ENCODE measurements at places on chromosomes 6 and 20.

DNA sequence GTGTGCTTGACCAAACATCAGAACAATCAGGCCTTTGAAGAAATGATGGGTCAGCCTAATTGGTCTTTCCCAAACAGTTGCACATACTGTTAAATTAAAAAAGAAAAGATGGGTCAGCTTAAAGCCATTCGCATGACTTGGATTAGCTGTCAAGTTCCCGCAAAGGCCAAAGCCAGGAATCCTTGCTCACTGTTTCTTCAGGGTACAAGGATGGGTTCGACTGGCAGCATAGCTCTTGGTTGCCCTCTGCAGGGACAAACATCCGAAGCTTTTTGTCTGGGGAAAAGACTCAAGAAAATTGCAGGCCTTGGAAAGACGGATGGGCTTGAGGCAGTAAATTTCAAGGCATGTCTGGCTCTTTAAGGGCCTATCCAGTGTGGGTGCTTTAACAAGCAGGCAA, 168.0 kb downstream of the HDGFL1 start:
- DNase-seq, result no peak

DNA sequence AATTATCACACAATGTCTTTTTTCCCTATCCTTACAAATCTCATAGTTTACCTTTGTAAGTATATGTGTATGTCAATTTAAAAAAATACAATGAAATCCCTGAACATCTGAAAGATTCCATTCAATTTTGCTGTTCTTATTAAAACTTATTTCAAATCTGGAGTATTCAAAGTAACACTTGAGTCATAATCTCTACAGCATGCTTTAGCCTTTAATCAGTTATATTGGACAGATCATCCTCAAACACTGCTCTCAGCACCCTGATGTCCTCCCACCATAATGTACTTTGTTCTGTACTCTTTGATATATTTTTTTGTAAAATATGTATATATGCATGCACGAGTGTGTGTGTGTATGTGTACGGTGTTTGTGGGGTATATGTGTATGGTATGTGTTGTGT, 83.0 kb upstream of the RPS6KA2 start:
- no peak for DNase-seq

- no peak for DNase-seq
These were observed 52.0 kb downstream of the FRK start for GRCh38 chr6:116008470-116009243.

DNA sequence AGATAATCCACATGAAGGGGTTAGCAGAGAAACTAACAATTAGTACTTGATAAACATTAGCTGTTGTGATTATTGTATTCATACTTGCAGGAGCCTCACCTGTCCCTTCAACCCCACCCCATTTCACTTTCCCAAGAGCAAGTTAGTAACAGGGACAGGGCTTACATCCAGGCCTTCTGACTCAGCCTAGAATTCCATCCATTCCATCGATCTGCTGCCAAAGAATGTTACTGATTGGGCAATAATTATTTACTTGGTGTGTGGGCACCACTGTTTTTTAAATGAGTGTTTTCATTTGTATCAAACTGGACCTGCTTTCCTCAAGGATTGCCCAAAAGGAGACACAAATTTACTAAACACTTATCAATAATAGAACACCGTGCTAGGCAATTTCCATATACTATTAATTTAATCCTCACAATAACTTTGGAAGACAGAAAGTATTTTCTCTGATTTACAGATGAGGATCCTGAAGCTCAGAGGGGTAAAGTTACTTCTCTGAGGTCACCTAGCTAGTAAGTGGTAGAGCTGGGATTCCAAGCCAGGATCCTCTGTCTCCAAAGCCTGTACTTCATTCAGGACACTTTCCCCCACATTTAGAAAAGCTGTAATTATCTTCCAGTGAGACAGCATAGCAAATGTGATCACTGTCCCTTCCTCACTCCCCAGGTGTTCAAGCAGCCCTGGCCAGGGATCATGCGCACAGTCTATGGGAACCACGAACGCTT, 32.8 kb downstream of the GSS start:
- DNase-seq, result no peak

DNA sequence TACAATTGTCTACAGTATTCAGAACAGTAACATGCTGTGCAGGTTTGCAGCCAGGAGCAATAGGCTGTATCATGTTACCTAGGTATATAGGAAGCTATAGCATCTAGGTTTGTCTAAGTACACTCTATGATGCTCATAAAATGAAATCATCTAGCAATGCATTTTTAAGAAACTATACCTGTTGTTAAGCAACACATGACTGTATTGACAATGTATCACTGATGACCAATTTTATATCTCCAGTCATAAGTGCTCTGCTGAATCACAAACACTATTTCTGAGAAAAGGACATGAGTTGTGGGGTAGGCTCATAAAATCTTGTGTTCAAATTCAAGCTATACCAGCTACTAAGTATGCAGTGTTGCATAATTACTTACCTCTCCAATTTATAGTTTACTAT, 501.3 kb downstream of the CD109 start:
- DNase-seq, result no peak

DNA sequence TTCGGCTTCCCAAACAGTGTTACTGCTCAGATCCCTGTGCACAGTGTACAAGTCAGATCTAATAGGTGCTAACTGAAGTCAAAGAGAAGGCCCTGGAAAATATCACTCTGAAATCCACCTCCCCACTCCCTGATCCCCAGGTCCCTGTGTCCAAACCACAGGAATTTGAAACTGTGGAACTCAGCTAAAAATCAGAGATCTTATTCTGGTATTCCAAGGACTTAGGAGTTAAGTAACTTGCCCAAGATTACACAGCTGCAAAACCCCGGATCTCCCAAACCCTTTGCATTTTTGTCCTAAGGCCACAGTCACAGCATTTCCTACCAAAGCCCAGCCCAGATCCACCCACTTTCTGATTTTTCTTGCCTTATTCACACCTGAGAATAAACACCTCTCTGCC, 32.3 kb upstream of the SLC23A2 start:
- DNase-seq, result no peak

DNA sequence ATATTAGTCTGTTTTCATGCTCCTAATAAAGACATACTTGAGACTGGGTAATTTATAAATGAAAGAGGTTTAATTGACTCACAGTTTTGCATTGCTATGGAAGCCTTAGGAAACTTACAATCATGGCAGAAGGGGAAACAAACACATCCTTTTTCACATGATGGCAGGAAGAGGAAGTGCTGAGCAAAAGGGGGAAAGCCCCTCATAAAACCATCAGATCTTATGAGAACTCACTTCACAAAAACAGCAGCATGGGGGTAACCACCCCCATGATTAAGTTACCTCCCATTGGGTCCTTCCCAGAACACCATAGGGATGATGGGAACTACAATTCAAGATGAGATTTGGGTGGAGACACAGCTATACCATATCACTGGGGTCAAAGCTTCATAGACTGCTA, 254.2 kb downstream of the ERMARD start:
- DNase-seq, result no peak

DNA sequence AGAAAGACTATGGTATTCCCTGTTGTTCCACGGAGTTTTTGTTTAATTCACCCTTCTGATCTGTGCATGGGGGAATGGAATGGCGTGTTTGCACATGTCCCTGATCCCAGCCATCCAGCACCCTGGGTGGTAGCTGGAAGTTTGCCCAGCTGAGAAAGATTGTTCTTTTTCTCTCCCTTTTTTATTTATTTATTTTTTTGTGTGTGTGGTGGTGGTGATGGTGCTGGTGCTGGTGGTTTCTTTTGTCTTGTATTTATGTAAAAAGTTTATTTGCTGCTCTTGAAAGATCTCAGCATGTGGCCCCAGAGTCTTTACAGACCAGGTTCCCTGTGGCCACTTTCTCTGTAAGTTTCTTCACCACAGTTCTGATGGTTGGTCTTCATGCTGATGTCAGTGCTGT, 372.6 kb downstream of the UTRN start:
- DNase-seq, result no peak

DNA sequence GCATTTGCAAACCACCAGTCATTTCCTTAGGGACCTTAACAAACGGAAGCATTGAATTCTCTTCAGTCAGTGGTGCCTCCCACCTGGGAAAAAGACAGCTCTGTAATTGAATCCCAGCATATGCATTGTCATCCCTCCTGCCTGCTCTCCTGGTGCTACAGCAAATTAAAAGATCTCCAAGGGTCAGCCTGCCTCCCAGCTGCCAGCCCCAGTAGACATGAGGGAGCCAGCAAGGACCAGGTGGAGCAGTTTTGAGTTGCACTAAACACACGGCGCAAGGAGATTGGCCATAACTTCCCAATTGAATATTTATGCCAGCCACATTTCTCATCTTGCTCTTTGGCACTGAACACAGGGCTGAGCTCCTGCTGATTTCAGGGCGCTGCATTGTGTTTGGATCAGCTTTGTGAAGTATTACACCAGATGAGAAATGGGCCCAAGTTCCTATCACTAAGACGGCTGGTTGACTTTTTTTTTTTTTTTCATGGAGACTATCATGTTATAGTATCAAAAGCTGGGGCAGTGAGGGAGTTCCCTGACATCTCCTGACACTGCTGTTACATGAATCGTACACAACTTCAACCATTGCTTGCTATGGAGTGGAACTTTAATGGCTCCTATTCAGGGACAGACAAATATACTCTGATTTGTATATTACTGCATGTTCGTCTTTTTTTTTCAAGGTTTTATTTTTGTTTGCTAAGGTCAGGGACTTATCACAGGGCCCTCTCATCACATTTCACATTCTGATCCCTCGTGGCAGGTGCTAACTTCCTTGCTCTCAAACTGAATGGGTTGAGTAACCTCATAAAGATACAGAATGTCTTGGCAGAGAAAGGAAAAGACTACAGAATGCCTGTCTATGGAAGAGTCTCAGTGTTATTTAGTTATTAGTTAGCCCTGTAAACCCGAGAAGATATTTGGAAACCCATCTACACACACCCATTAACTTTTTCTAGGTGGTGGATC, 191.1 kb downstream of the EYA4 start:
- no peak for DNase-seq

DNA sequence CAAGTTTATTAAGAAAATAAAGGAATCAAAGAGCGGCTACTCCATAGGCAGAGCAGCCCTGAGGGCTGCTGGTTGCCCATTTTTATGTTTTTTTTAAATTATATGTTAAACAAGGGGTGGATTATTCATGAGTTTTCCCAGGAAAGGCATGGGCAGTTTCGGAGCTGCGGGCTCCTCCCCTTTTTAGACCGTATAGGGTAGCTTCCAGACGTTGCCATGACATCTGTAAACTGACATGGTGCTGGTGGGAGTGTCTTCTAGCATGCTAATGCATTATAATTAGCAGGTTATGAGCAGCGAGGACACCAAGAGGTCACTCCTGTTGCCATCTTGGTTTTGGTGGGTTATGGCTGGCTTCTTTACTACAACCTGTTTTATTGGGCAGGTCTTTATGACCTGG, 301.8 kb downstream of the TFAP2C start:
- no peak for DNase-seq

DNA sequence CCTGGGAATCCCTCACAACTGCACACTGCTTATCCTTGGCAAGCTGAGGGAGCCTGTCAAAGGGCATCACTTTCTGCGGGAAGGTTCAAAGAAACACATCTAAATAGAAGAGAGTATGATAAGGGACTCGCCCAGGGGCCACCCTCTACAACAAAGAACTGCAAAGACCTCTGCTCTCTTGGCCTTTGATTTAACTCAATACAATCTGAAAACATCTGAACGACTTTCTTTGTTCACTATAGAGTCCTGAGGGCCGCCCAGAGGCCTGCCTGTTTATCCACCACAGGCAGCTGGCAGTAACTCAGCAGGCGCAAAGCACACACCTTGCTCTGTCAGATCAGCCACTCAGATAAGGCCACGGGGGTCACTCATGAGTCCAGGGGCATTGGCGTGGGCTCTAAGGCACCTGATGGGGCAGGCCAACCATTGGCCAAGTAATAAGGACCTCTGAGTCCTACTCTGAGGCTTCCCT, 139.3 kb downstream of the UNC5CL start:
- no peak for DNase-seq

GRCh38 chr6:150720774-150721233, 121.1 kb downstream of the PLEKHG1 start:
- DNase-seq, result no peak

- DNase-seq, result no peak
These were observed 175.9 kb upstream of the CST7 start for GRCh38 chr20:24773168-24773567.

GRCh38 chr6:4459032-4459431, 317.2 kb upstream of the CDYL start:
- no peak for DNase-seq

DNA sequence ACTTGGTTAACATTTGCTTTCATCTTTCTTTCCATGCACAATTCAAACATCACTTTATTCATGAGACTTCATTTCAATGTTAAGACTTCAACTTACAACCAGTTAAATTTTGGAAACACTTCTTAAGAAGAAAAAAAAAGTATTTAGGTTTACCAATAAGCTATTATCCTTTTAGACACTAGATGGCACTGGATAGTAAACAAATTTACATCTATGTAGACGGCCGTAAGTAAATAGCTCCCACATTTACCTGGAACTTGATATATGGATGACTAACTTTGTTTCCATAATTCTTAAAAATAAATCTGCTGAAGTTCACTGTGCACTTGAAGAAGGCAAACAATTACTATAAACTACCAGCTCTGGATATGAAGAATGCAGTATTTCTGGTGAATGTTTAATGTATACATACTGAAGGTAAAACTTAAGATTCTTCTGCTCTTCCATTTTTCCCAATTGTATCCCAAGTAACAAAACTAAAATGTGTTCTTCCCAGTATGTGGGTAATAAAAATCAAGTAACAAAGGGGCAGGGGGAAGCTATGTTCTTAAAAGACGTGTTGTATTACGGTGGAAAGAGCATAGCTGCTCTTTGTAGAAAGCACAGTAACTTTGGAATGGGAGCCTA, 130.6 kb upstream of the C6orf118 start:
- no peak for DNase-seq

DNA sequence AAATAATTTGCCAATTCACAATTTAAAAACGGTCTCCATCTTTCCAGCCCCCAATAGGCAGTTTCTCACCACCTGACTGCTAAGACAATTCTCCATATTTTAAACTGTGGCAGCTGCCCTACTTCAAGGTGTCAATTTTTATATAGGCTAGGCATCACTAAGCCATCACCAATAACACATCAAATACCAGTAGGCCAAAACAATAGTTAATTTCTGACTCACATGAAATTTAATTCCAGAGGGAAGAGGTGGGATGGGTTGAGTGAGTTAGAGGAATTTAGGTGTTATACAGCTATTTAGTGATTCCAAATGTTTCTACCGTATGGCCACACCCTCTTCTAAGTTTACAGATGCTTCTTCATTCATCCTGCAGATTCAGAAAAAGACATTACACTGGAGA, 49.9 kb downstream of the GFRAL start:
- DNase-seq, result no peak

DNA sequence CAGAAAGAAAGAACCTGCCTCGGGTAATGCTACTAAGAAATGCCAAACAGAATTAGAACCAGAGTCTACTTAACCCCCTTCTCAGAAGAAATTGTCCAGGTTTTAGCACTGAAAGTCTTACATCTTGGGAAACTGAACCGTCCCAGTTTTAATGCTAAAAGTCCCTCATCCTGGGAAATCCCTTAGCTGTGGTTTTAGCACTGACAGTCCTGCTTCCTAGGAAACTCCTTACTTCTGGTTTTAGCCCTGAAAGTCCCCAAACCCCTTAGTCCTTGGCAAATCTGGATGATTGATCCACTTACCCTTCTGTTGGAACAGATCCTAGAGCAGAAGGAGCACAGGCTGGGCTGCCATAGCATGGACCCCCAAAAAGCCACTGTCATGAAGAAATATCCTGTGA, 4.8 kb upstream of the TMEM14A start:
- no peak for DNase-seq

- no peak for DNase-seq
These were observed 374.8 kb upstream of the EPHA7 start for GRCh38 chr6:93794166-93794565.

GRCh38 chr6:7731294-7731693, 5.4 kb downstream of the BMP6 start:
- DNase-seq, result no peak
